NCI-H1092 (cell line): ENCODE measurements at places on chromosomes 7 and 10.

- DNase-seq = no peak
Measured at GRCh38 chr10:94143261-94143660, 149.5 kb downstream of the PLCE1 start.

DNA sequence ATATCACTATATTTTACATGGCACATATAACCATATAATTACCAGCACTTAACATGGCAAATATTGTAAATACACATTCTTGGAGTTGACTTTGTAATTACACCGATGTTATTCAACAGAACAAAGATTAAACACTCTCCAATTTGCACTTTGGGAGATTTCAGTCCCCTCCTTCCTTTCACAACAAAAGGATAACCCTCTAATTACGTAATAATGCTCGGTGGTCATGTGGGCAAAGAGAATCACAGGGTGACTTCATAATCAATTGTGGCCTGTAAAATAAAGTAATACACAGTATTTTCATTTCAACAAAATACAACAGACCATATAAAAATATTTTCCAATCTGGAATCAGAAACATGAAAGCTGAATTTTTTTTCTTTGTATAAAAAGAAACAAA is 73.2 kb downstream of the RHOBTB1 start:
- DNase-seq = no peak

DNA sequence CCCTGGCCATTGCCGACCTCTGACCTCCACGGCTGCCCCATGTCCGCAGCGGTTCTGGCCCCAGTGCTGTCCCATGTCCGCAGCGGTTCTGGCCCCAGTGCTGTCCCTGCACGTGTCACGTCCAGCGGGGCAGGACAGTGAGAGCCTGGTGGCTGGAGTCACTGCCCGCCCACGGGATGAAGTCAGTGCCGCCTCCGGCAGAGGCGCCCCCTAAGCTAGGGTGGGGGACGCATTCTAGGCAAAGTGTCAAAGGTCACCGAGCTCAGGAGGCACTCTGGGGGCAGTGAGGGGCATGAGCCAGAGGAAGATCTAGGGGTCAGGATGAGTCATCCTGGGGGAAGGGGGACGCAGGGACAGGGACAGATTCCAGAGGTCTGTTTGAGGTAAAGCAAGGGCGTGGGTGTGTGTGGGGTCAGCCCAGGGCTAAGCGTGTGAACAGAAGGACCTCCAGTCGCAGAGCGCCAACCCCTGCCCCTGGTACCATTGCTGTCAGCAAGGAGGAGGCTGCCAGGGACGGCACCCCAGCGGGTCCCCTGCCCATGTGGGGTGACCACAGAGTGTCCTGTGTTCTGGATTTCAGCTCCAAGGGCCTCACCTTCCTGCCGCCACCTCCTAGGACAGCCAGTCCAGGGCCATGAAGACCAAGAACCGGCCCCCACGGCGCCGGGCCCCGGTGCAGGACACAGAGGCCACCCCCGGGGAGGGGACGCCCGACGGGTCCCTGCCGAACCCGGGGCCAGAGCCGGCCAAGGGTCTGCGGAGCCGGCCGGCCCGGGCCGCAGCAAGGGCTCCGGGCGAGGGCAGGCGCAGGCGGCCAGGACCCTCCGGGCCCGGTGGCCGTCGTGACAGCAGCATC is 665 bp downstream of the BHLHA15 start:
- no peak for DNase-seq

DNA sequence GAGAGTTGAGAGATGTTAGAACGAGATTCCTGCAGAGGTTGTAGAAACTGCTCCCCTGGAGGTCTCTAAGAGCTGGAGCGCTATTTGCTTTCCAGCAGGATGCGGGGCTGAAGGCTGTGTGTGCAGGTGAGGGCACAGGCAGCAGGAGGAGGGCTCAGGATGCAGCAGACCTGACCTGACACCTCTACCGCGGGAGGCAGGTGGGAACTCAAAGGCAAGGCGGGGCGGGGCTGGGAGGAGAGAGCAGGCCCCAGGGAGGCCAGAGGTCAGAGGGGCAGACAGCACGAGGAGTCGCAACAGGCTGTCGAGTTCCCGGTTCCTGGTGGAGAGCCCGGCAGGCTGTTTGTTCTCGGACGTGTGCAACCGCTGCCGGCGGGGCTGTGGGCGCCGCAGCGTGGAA is 7.9 kb upstream of the CRTAC1 start:
- DNase-seq = no peak

DNA sequence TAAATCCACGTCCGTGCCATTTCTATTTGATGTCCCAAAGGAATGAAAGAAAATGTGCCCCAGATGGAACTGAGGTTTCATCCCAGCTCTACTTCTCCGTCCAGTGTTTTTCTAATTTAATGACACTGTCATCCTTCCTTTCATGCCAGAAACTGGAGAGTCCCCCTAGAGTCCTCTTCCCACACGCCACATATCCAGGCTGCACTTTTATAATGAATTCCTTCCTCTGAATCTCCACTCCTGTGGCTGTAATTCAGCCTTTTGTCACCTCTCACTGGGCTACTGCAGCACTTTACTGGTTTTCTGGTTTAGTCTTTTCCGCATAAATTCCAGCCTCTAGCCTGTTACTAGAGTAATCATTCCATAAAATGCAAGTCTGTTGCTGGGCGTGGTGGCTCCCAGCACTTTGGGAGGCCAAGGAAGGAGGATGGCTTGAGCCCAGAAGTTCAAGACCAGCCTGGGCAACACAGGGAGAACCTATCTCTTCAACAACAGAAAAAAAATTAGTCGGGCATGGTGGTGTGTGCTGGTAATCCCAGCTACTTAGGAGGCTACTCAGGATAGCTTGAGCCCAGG is 142.6 kb upstream of the RHEB start:
- DNase-seq = no peak

GRCh38 chr10:43160046-43160920 is 22.0 kb downstream of the CSGALNACT2 start:
- no peak for DNase-seq

DNA sequence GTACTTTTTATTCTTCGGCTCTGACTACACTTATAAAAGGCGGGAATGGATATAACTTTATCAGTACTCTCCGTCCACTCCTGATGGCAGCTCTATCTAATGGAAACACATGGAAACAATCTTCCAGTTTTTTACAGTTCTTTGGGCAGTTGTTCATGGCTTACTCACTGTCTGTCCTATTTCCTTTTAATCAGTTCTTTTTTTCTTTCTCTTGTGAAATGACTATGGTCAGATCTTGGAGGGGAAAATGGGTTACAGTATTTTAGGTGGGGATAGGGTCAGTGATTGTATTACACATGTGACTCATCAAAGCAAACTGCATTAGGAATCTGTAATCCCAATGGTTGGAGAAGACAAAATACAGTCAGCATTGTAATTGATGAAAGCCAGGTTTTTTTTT is 112.4 kb downstream of the BICC1 start:
- no peak for DNase-seq

DNA sequence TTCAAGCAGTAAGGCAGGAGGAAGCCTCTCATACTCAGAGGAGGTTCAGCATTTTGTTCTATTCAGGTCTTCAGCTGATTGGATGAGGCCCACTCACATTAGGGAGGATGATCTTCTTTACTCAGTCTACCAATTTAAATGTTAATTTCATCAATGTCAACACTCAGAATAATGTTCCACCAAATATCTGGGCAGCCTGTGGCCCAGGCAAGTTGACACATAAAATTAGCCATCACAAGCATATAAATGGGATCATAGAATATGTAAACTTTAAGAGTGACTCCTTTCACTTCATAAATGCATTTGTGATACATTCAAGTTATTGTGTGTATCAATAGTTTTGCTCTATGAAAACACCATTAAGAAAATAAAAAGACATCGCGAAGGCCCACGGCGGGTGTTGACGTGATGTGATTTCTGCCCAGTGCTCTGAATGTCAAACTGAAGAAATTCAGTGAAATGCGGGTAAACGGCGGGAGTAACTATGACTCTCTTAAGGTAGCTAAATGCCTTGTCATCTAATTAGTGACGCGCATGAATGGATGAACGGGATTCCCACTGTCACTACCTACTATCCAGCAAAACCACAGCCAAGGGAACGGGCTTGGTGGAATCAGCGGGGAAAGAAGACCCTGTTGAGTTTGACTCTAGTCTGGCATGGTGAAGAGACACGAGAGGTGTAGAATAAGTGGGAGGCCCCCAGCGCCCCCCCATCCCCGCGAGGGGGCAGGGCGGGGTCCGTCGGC is 536.1 kb upstream of the AUTS2 start:
- no peak for DNase-seq

GRCh38 chr7:30743371-30744074 is 8.4 kb upstream of the INMT start:
- peak; percentile 13 for DNase-seq

- no peak for DNase-seq
Measured at GRCh38 chr10:73810735-73811465, 498 bp downstream of the NDST2 start.

GRCh38 chr7:28483112-28483511 is 70.8 kb downstream of the CREB5 start:
- no peak for DNase-seq

GRCh38 chr7:128886391-128887168 is 23.9 kb downstream of the ATP6V1F start:
- no peak for DNase-seq

DNA sequence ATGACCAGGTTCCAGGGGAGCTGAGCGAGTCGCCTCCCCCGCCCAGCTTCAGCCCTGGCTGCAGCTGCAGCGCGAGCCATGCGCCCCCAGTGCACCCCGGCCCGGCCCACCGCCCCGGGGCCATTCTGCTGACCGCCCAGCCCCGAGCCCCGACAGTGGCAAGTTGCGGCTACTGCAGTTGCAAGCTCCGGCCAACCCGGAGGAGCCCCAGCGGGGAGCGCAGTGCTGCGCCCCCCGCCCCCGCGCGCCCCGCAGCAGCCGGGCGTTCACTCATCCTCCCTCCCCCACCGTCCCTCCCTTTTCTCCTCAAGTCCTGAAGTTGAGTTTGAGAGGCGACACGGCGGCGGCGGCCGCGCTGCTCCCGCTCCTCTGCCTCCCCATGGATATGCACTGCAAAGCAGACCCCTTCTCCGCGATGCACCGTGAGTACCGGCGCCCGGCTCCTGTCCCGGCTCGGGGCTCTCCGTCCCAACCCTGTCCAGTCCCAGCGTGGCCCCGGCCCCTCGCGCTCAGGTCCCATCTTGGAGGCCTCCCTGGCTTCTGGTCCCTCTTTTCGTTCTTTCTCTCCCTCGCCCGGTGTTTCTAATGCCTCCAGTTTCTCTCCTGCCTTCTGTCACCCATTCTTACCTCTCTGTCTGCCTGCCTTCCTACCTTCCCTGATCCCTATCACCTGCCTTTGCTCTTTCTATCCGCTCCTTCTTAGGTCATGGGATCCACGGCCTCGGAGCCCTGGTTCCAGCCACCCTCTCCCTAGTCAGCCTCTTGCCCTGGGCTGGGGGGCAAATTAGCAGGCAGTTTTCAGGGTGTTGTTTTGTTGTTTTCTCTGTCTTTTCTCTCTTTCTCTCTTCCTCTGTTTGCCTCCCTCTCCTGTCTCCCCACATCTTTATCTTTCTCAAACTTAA is 751 bp downstream of the PAX2 start:
- DNase-seq = no peak

DNA sequence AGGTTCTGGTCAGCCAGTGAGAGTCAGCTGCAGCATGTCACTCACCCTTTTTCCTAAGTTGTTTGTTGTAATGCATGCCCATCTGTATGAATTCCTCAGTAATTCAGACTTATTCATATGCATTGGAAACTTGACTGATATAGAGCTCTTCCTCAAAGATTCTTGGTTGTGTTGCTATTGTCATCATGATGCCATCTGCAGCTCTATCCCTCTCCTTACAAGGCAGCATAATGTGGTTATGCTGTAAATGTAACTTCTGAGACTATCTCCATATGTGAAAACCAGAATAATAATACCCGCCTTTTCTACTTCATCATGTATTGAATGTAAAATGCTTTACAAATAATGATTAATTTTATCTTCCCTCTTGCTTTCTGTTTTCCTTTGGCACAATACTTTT is 252.6 kb upstream of the MTPN start:
- DNase-seq = no peak

GRCh38 chr7:72042855-72043254 is 369.3 kb downstream of the CALN1 start:
- DNase-seq = no peak

GRCh38 chr10:52313933-52314821 is at the start of gene DKK1:
Gene DKK1 (plus strand): TSS chr10:52314281. CDS start chr10:52314435, 154 bp downstream.
- DNase-seq = no peak

DNA sequence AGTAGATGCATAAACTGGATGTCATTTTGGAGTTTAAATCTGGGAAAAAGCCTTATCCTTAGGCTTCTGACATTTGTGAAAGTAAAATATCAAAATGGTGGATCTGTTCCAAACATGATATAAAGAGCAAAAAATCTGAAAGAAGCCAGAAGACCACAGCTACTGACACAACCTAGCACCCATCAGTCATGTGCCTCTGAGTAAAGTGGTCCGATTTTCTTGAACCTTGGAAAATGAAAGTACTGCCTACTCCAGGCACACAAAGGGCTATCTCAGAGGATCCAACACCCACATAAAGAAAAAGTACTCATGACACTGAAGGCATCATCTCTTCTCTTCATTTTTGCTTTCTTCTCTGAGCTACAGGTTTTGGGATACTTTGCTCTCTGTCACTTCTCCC is 150.7 kb downstream of the KMT2E start:
- DNase-seq = no peak

DNA sequence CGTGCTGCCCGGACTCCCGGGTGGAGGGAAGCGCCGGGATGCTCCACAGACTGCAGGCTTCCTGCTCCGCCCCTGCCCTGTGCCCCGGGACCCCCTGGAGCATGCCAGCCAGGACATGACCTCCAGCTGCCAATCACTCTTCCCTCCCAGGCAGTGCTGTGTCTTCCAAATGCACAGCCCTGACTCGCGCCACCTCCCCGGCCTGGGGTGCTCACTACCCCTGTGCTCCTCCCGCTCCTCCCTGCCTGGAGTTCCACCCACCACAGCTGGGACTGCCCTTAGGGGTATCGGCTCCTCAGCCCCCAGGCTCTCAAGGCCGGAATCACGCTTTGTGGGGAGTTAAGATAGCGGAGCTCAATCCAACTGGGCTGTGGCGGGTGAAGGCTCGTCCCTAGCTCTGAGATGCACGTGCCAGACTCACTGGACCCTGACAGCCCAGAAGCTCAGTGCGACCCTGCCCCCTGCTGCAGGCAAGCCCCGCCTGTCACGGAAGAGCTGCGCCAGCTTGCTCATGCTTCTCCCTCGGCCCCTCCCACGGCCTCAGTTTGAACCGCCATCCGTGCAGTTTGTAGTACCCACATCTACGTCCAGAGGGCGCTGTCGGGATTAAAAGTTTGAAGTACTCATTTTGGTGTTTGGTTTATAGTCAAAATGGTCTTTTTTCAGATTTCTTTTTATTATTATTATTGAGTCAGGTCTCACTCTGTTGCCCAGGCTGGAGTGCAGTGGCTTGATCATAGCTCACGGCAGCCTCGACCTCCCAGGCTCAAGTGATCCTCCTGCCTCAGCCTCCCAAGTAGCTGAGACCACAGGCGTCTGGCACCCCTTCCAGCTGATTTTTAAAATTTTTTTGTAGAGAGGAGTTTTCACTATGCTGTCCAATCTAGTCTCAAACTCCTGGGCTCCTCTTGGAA is 142.5 kb upstream of the TCERG1L start:
- DNase-seq = peak; percentile 7

GRCh38 chr7:102321351-102322201 is 34.7 kb downstream of the SPDYE6 start:
- DNase-seq = no peak

- no peak for DNase-seq
Measured at GRCh38 chr7:93463764-93464163, 110.8 kb downstream of the CALCR start.

GRCh38 chr7:28258240-28258639 is 77.6 kb upstream of the JAZF1 start:
- no peak for DNase-seq

- DNase-seq = no peak
Measured at GRCh38 chr7:1940402-1940786, 270.3 kb downstream of the ELFN1 start.
